PC-9 (cell line): ENCODE measurements at places on chromosomes 2 and 18. TPM values are rescaled to one million over a fixed set of nuclear protein-coding genes. Genes with fewer than 3 reads are reported as not detected.

DNA sequence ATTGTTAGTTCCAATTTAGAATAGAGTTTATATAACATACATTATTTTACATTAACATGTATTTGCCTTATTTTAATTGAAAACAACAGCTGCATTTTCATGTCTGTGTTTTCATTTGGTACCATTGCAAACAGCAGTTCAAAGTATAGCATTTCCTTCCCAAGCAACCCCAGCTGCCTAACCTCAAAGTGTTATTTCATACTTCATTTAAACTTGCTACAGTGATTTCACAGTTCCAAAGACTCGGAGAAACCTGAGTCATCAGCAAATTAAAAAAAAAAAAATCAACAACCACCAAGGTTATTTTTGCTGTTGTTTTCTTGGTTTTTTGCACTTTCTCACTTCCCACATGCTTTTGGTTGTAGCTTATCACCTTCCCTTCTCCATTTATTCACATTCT, 236.5 kb upstream of the SPHKAP start:
- H3K27me3 ChIP-seq: no peaks in the 10 kb centered on the region
- no peak for DNase-seq
- no peaks in the 10 kb centered on the region for H3K36me3 ChIP-seq

GRCh38 chr2:10220902-10221391, 81.8 kb upstream of the HPCAL1 start:
- H3K27me3 ChIP-seq: no peaks in the 10 kb centered on the region
- H3K4me1 ChIP-seq: peaks cover 19% of the 10 kb centered on the region; the same call in 1 of the 2 replicates
- H3K36me3 ChIP-seq: no peaks in the 10 kb centered on the region
- 0 out of 2 replicates have a peak overlapping the region, but pooled peaks have one; percentile 21 for H3K4me3 ChIP-seq

- no peak for DNase-seq
- H3K4me1 ChIP-seq: no peaks in the 10 kb centered on the region
- H3K27ac ChIP-seq: no peak overlapping the region
These were observed 504.4 kb downstream of the RIT2 start for GRCh38 chr18:42611134-42611533.

GRCh38 chr2:204325468-204325867, 219.8 kb upstream of the PARD3B start:
- H3K4me3 ChIP-seq: no peak overlapping the region
- DNase-seq: peak; percentile 48
- peaks cover 6% of the 10 kb centered on the region for H3K4me1 ChIP-seq
- no peaks in the 10 kb centered on the region for H3K27me3 ChIP-seq
- no peaks in the 10 kb centered on the region for H3K36me3 ChIP-seq
- no peak overlapping the region for H3K27ac ChIP-seq

Gene GALNT14
- 2.4 and 3.1 TPM in 2 replicates for total RNA-seq

DNA sequence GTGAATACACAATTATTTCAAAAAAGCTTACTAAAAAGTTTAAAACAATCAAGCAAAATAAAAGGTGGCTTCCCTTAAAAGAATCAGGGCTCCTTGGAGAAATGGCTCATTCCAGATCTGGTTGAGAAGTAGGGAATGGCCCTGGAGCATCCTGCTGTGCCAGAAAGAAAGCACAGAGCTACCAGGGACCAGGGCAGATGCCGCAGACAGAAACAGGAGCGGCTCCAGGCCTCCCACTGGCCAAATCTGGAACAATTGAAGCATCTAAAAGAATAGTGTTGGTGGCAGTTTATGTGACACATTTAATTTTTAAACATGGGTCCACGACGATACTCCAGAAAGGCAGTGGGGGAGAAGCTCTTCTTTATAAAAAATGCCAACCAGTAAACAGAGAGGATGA, 75.5 kb downstream of the GBX2 start:
- H3K4me3 ChIP-seq: no peak overlapping the region
- no peaks in the 10 kb centered on the region for H3K27me3 ChIP-seq
- H3K36me3 ChIP-seq: no peaks in the 10 kb centered on the region
- no peak for DNase-seq
- H3K4me1 ChIP-seq: no peaks in the 10 kb centered on the region

DNA sequence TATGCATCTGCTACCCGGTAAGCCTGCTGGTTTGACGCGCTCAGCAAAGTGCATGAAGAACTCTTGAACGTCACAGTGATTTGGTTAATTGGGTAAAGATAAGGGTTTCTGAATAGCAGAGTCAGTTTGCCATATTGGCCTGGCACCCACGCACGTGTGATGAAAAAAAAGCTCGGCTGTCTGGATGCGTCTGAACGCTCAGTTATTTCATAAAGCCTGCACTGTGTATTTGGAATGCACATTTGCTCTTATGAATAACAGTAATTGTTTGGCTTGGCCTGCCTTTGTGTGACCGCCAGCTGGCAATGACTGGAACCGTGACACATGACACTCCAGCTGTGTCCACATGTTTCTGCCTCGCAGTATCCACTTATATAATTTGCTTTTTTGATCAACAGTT, 129.2 kb upstream of the MEIS1 start:
- H3K4me3 ChIP-seq: no peak overlapping the region
- DNase-seq: no peak

Gene AFF3
- total RNA-seq: not detected in 2 replicates

Gene WDR43
- total RNA-seq: 37.1 and 57.9 TPM in 2 replicates

- H3K4me3 ChIP-seq: no peak overlapping the region
- no peaks in the 10 kb centered on the region for H3K36me3 ChIP-seq
- peaks cover under 1% of the 10 kb centered on the region; the same call in 1 of the 2 replicates for H3K4me1 ChIP-seq
These were observed 4.6 kb downstream of the EFHD1 start for GRCh38 chr2:232637866-232638583.

Gene SLC38A11
- not detected in 2 replicates for total RNA-seq

GRCh38 chr2:65488527-65488926, 56.1 kb upstream of the SPRED2 start:
- no peak overlapping the region for H3K4me3 ChIP-seq
- H3K27ac ChIP-seq: no peak overlapping the region
- peaks cover 15% of the 10 kb centered on the region for H3K4me1 ChIP-seq
- no peaks in the 10 kb centered on the region for H3K27me3 ChIP-seq
- DNase-seq: no peak

- no peak overlapping the region for H3K27ac ChIP-seq
- H3K27me3 ChIP-seq: no peaks in the 10 kb centered on the region
- H3K36me3 ChIP-seq: no peaks in the 10 kb centered on the region
- no peak for DNase-seq
- H3K4me1 ChIP-seq: no peaks in the 10 kb centered on the region
- H3K4me3 ChIP-seq: no peak overlapping the region
These were observed 17.4 kb downstream of the SEMA4F start for GRCh38 chr2:74671479-74671878.

- H3K27ac ChIP-seq: peak overlapping the region; percentile 92
- no peak for DNase-seq
- peak overlapping the region; percentile 98 for H3K4me3 ChIP-seq
- peaks cover 9% of the 10 kb centered on the region; the same call in 1 of the 2 replicates for H3K4me1 ChIP-seq
- no peaks in the 10 kb centered on the region for H3K36me3 ChIP-seq
These were observed 40.1 kb upstream of the AKAIN1 start for GRCh38 chr18:5237083-5237722.

GRCh38 chr18:40413160-40413559, 1541.9 kb upstream of the PIK3C3 start:
- H3K36me3 ChIP-seq: no peaks in the 10 kb centered on the region
- H3K27me3 ChIP-seq: no peaks in the 10 kb centered on the region
- H3K4me3 ChIP-seq: no peak overlapping the region
- no peak overlapping the region for H3K27ac ChIP-seq
- H3K4me1 ChIP-seq: no peaks in the 10 kb centered on the region

Gene EML6
- 3.7 and 6.7 TPM in 2 replicates for total RNA-seq

- H3K27ac ChIP-seq: no peak overlapping the region
- H3K4me3 ChIP-seq: no peak overlapping the region
- no peak for DNase-seq
- no peaks in the 10 kb centered on the region for H3K4me1 ChIP-seq
These were observed 171.0 kb downstream of the OSR1 start for GRCh38 chr2:19187323-19188020.

Gene RNF144A
- 0.94 and 1.1 TPM in 2 replicates for total RNA-seq

Gene CIB4
- not detected in 2 replicates for total RNA-seq

Gene PTPN4
- total RNA-seq: 46.6 and 60.7 TPM in 2 replicates

Gene HDAC4
- total RNA-seq: 61.5 and 79.7 TPM in 2 replicates

DNA sequence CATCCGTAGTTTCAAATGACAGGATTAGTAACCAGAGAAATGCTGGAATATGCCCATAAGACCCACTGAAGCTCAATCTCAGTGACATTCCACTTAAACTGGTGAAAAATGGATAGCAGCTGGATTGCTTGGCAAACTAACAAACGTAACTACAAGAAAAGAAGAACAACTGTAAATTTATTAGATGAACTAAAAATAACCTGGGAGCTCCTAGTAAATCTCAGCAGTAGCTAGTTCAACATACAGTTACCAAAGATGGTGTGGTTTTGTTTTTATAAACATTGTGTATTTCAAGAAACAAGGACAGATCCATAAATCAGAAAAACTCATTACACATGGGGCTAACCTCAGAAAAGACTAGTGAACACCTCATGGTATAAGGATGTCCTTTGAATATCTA, 531.9 kb downstream of the XIRP2 start:
- H3K27ac ChIP-seq: no peak overlapping the region
- no peaks in the 10 kb centered on the region for H3K27me3 ChIP-seq
- no peaks in the 10 kb centered on the region for H3K4me1 ChIP-seq
- no peak for DNase-seq
- H3K4me3 ChIP-seq: no peak overlapping the region
- H3K36me3 ChIP-seq: no peaks in the 10 kb centered on the region

DNA sequence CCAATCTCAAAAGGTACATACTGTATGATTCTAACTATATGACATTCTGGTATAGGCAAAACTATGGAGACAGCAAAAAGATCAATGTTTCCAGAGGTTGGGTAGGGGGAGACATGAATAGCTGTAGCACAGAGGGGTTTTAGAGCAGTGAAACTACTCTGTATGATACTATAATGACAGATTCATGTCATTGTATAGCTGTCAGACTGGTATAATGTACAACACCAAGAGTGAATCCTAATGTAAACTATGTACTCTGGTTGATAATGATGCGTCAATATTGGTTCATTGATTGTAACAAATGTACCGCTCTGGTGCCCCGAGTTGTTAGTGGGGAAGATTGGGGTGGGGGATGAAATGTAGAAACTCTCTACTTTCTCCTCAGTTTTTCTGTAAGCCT, 172.4 kb upstream of the SPOPL start:
- no peaks in the 10 kb centered on the region for H3K4me1 ChIP-seq
- DNase-seq: no peak
- no peaks in the 10 kb centered on the region for H3K27me3 ChIP-seq
- H3K27ac ChIP-seq: no peak overlapping the region
- H3K4me3 ChIP-seq: no peak overlapping the region
